ENCODE measurements at places on chromosomes 12 and 14.

GRCh38 chr14:39419272-39419671 lies 13.0 kb downstream of the FBXO33 start:
- H3K4me1 ChIP-seq: no peaks in the 10 kb centered on the region
- no peaks in the 10 kb centered on the region for H3K27me3 ChIP-seq
- no peaks in the 10 kb centered on the region for H3K36me3 ChIP-seq
- H3K27ac ChIP-seq: no peak overlapping the region
- DNase-seq: no peak

DNA sequence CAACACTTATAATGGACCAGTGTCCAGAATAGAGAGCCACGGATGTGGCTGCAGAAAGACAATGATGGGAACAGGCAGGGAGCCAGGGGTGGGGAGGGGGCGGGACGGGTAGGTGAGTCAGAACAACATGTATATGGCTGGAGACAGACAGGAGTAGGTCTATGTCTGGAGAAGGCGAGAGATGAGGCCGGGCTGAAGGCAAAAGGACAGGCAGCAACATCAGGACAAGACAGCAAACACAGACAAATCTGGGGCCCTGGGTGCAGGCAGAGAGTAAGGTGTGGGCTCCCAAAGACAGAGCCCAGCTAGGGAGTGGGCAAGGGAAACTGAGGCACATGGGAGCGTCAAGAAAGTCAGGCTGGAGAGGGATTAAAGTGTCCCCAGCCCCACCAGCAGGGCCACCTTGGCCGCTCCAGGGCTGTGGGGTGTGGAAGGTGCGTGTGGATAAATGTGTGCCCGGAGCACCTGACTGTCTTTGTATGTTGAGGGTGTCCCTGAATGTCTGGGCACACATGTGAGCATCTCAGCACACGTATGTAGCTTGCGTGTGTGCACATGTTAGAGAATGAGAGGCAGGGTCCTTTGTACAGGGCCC lies 44.1 kb downstream of the FAM222A start:
- no peak overlapping the region for H3K4me3 ChIP-seq
- H3K27me3 ChIP-seq: no peaks in the 10 kb centered on the region
- no peak for DNase-seq
- no peaks in the 10 kb centered on the region for H3K36me3 ChIP-seq
- H3K27ac ChIP-seq: no peak overlapping the region

- no peak for DNase-seq
- no peaks in the 10 kb centered on the region for H3K27me3 ChIP-seq
- no peak overlapping the region for H3K4me3 ChIP-seq
- no peaks in the 10 kb centered on the region for H3K36me3 ChIP-seq
- no peak overlapping the region for H3K27ac ChIP-seq
These were observed 380.0 kb downstream of the DIO2 start for GRCh38 chr14:79831195-79831892.

DNA sequence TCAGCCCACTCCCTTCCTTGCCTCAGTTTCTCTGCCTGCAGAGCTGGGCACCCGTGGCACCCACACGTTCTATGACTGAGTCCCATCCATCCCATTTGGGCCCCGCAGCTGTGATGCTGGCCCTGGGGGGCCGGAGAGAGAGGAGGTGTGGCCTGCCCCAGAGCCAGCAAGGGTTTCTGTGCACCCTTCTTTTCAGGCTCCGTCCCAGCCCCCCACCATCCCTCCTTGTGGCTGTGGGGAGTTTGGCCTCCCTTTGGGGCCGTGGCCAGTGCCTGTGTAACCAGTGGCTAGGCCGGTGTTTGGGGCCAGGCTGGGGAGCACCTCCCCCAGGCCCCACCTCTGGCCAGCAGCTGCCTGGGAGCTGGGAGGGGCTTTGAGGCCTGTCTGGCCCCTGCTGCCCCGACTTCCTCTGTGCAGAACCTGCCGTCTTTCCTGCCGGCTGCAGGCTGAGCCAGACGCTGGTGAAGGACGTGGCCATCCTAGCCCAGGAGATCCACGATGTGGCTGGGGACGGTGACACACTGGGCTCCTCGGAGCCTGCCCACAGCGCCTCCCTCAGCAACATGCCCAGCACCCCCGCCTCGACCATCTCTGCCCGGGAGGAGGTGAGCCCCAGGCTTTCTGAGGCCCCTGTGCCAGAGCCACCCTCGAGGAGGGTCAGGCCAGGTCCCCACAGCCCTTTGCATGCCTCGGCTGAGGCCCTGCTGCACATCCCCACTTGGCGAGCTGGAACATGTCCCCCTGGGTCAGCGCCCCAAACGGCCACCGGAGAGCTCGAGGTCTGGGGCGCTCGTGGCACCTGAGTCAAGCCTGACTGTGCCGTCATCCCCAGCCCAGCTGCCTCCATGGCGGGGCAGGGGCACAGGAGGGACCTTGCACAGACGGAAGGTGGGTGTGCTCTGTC lies 27.7 kb downstream of the CEP170B start:
- H3K36me3 ChIP-seq: no peaks in the 10 kb centered on the region
- no peaks in the 10 kb centered on the region for H3K4me1 ChIP-seq
- H3K4me3 ChIP-seq: no peak overlapping the region
- DNase-seq: no peak

DNA sequence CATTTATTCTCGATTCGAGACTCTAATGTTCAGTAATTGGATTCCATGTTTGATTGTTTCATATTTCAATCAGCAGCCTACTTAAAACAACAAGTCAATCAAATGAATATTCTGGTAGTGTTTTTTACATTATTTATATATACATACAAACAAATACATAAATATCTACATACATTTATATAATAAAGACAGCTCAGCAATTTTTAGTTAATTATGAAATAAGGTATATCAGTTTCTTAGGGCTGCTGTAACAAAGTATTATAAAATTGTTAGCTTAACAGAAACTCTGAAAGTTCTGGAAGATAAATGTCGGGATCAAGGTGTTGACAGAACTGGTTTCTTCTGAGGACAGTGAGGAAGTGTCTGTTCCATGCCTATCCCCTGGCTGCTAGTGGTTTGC lies 105.9 kb downstream of the MGST1 start:
- no peak overlapping the region for H3K4me3 ChIP-seq
- H3K27me3 ChIP-seq: no peaks in the 10 kb centered on the region

DNA sequence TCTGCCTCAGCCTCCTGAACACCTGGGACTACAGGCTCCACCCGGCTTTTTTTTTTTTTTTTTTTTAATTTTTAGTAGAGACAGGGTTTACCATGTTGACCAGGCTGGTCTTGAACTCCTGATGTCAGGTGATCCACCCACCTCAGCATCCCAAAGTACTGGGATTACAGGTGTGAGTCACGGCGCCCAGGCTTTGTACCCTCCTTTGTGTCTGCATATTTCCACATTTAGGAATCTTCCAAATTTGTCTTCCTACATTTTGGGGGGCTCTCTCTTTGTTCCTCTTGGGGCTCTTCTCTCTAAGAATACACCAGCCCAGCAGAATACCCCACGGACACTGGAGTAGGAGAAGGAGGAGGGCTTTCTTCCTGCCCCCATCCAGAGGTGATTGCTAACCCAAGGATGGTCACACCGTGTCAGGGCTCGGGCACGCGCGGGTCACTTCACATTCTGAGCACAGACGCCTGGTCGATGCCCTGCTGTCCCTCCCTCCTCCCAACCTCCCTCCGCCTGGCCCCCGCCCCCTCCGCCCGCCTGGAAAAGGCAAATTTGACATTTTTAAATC lies 2.1 kb upstream of the DNAJC22 start:
- H3K4me1 ChIP-seq: peaks cover 36% of the 10 kb centered on the region
- H3K4me3 ChIP-seq: no peak overlapping the region
- no peaks in the 10 kb centered on the region for H3K36me3 ChIP-seq
- peaks cover 93% of the 10 kb centered on the region for H3K27me3 ChIP-seq
- H3K27ac ChIP-seq: no peak overlapping the region

DNA sequence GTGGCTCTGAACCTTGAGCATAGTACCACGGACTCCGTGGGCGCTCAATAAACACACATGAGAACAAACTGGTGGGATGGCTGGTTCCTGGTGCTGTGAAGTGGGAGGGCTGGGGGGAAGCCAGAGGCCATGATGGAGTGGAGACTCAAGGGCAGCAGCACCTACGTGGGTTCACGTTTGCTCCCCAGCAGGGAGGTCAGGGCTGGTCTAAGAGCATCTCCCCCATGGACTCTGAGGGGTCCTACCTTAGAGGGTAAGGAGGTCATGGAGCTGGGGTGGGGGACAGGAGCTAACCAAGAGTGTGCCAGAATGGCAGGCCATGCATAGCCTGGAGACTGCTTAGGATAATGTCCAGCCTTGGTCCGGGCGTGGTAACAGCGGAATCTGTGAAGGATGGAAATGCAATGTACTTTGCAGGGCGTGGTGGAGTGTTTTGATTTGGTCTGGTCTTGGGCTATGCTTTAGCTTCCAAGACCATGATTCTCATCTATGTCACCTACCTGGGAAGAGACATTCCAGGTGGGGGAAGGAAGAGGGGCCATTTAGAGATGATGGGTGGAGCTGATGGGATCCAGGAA lies 103.0 kb downstream of the PRMT8 start:
- no peak overlapping the region for H3K27ac ChIP-seq
- no peaks in the 10 kb centered on the region for H3K36me3 ChIP-seq
- H3K4me1 ChIP-seq: no peaks in the 10 kb centered on the region

GRCh38 chr12:5742258-5742657 lies 202.8 kb downstream of the ANO2 start:
- DNase-seq: no peak
- H3K36me3 ChIP-seq: no peaks in the 10 kb centered on the region
- H3K4me3 ChIP-seq: no peak overlapping the region
- H3K4me1 ChIP-seq: no peaks in the 10 kb centered on the region
- H3K27me3 ChIP-seq: no peaks in the 10 kb centered on the region

Data from gastrocnemius medialis (tissue), 4 donors.